CD4-positive, alpha-beta T cell treated with Interleukin-17A for 4 hours (primary cell): ENCODE measurements at places on chromosomes 6 and 20.

GRCh38 chr6:151376440-151376839 is 14.9 kb downstream of the ZBTB2 start:
- DNase-seq, result no peak

- DNase-seq, result peak; percentile 40
Observed at GRCh38 chr20:43915211-43916072, 790 bp downstream of the TOX2 start.

DNA sequence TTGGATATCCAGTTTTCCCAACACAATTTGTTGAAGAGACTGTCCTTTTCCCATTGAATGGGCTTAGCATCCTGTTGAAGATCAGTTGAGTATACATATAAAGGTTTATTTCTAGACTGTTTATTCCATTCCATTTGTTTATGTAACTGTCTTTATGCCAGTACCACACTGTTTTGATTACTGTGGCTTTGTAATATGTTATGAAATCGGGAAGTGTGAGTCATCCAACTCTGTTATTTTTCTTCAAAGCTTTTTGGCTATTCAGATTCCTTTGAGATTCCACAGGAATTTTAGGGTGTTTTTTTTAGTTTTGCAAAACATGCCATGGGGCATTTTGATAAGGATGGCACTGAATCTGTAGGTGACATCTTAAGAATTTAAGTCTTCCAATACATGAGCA is 188.3 kb downstream of the BMP7 start:
- no peak for DNase-seq

DNA sequence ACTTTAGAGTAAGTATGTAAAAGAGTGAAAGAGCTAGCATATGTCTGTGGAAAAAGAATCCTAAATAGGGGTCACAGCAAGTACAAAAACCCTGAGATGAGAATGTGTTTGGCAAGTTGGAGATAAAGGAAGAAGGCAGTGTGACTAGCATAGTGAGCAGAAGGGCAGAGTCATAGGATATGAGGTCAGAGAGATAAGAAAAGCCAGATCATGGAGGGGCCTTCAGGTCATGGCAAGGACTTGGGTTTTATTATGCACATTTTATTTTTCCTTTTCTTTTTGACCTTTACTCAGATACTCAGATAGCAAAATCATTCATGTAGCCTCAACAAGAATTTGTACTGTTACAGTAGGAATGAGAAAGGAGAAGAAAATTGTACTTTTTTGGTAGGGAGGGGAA is 138.0 kb downstream of the GJA1 start:
- DNase-seq, result no peak

DNA sequence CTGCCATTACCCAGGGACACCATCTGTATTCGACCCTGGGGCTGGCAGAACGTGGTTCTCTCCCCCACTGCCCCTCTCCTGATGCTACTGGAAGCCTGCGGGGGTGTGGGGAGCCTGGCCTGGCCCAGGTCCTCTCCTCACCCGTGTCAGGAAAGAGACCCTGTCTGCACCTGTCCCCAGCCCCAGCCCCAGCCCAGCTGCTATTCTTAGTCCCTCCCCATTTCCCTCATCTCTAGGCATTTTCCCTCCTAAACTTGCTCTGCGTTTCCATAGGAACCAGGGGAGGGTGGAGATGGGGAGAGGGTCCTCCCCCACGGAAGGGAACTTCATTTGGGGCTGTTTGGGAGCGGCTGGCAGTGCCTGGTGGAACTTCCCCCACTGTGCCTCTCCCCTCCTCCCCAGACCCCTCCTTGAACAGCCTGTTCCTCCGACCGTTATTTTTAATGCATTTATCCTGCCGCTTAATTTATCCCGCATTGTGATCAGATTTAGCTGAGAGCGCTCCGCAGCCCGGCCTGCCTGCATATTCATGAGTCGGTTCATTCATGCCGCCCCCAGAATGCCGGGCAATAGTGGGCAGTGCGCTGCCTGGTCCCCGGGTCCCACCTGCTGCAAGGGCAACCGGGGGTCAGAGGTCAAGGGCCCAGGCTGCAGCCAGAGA is 31.8 kb upstream of the DLGAP4 start:
- DNase-seq, result no peak

GRCh38 chr6:72554761-72555221 is 67.1 kb upstream of the KCNQ5 start:
- no peak for DNase-seq
